RWPE1 (cell line): ENCODE measurements at places on chromosomes 3 and 15.
A peak's percentile ranks its signal among the peaks of the same experiment; 100 is the strongest.

DNA sequence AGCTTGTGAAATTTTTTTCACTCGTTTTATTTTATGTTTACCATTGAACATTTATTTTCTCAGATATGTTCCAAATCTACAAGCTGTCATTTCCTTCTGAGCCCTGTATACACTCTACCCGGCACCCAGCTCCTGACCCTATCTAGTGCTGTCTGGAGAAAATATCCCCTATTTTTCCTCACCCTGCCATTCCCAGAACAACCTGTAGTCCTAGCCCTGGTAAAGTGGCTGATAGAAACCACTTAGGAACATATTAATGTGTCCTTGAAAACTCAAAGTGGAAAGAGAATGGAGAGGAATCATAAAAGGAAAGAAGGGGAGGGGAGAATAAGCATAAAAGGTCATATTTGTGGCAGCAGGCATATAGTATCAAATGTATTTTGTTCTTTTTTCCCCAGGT lies 8.2 kb upstream of the TIMMDC1 start:
- DNase-seq: no peak

GRCh38 chr3:56818156-56818985 lies 16.6 kb upstream of the ARHGEF3 start:
- DNase-seq: no peak

- DNase-seq: no peak
These were observed 75.2 kb downstream of the CHRNA7 start for GRCh38 chr15:32105258-32106241.

- DNase-seq: peak; percentile 70
These were observed 15.2 kb upstream of the ACTC1 start for GRCh38 chr15:34810443-34811129.

DNA sequence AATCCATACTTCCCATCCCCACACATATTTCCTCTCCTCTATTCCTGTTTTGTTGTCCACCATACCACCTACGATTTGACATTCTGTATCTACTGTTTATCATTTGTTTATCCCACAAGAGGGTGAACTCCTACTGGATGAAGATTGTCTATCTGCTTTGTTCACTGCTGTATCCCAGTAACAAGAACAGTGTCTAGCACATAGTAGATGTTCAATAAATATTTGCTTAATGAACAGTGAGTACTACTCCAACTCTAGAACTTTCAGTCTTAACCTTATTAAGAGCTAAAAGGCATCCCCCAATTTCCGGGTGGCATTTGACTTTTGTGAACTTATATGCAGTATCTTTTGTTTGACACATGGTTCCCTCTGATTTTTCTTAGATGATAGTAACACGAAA lies 1.3 kb downstream of the PYGO1 start:
- no peak for DNase-seq

GRCh38 chr3:188788621-188789081 lies 383.1 kb upstream of the TPRG1 start:
- DNase-seq: peak; percentile 21

DNA sequence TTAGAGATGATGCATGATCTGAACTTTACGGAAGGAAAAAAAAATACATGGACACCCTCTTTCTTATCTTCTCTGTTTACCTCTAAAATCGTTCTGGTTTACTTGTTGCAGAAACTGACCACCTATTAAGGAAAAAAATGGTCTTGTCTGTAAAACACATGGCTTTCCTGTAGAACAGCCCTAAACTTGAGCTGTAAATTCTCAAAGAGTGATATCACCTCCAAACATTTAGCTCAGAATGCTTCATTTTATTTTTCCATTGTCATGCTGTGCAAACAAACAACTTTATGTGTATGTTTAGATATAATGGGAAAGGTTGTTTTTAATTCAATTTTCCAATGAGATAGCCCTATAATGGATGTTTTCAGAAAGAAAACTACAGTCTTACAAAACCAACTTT lies 237.4 kb upstream of the NR2F2 start:
- DNase-seq: no peak

DNA sequence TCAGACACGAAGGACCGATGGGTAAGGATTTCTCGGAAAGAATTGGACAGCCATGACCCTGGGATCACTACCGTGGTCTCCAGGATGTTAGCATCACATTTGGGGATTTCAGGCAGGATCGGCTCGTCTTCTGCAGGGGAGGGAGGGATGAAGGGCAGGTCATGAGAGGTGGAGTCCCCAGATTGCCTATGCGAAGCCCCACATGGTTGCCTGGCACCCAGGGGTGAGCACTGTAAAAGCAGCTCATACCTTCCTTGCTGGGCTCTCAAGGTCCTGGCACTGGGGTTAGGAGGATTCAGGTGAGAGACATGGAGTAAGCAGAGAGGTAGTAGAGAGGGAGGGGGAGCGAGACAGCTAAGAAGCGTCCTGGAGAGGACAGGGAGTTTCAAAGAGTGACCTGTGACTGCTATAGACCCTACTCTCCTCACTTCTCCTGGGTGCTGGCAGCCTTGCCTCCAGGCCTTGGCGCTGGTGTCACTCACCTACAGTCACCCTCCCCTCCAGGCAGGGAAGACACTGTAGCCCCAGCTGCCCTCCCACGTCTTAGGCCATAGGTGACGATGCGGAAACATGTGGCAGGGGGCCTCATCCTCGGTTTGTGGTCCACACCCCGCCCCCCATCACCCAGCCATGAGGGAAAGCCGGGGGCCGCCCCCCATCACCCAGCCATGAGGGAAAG lies 15.0 kb upstream of the EHD4 start:
- no peak for DNase-seq

DNA sequence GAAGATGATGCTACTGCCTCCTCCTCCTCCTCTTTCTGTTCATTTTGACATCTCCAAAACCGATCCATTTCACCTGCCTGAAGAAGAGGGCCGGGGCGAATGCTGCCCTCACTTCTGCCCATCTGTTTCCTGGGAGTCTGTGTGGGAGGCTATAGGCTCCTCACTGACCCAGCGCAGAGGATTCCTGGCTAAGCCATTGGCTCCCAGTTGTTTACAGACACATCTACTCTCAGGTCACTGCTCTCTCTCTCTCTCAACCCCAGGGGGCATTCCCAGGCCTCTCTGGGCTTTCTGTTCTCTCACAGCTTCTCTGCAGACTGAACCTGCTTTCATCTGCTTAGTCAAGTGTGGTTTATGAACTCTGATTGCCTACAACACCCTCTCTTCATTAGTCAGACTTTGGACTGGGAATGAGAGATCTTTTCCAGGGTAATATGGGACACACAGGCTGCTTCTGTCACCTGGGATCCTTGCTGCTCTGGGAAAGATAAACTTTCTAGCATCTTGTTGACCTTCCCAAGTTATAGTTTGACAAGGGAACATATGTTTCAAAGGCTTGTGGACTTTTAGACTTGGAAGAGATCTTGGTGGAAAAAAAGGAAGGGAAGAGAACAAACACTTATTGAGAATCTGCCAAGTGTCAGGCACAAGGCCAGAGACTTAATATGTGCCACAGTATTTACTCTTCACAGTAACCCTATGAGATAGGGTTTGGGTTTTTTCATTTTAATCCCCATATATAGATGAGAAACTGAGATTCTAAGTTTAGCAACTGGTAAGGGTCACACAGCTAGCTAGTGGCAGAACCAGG lies 30.2 kb upstream of the USP3 start:
- no peak for DNase-seq

- no peak for DNase-seq
These were observed 385.4 kb upstream of the LRRC3B start for GRCh38 chr3:26237036-26237682.

DNA sequence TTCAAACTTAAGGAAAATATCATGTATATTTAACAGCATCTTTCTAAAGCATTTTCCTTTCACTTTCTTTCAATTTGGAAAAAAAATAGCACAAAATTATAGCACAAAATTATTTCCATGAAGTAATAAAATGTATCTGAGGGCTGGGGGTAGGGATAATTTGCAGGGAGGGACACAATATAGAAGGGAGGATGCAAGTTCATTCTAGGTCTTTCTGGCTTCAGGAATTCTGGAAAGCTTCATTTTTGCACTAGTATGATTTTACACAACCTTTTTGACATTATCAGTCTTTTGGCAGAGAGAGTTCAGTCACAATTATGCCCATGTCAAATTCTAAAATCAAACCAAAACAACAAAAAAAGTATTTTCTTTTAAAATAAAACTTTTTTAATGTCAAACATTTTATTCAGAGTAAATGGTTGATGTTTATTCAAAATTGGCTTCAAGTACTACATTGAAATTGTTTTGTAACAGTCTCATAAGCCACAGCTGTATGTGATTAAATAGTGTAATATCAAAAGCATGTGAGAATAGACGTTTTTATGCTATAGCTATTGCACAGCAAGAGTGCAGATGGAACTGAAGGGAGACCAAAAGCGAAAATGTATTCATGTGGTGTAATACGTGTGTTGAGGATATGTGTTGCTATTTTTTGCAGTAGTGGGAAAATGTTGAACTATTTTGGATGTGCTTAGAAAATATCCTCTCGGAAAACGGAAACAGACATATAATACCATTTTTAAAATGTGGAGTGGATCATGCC lies 5.8 kb downstream of the RBMS3 start:
- DNase-seq: no peak

DNA sequence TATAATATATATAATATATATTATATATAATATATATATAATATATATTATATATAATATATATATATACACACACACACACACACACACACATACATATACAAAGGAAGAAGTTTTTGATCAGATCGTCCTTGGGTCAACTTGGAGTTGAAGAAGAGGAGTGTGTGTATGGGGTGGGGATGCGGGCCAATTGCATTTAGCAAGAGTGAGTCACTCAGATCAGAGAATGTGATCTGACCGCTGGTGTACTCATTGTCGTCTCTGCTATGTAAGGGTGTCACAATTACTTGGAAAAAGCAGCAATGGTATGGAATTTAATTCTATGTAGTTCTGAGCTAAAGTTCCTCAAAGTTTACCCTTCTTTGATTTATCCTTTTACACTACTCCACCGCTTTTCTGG lies 4.6 kb upstream of the VGLL3 start:
- peak; percentile 38 for DNase-seq

DNA sequence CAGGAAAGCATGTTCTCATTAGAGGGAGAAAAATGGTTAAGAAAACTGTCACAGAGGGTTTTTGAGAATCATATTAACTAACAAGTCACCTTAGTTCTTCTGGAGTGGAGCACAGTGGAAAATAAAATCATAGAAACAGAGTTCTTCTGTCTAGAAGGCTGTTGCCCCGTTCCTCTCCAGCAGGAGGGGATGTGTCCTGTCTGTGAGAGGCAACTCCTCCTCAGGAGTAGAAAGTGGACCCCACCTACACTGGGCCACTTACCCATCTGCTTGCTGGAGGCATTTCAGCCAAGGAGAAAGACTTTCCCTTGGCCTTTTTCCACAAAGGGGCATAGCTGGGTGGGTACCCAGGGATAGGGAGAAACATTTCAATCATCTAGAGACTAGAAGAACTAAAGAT lies 106.6 kb downstream of the SSR3 start:
- peak; percentile 14 for DNase-seq
